ENCODE measurements at places on chromosomes 6 and 20.

- no peak for DNase-seq
These were observed 3.9 kb upstream of the ZNF292 start for GRCh38 chr6:87151471-87151780.

DNA sequence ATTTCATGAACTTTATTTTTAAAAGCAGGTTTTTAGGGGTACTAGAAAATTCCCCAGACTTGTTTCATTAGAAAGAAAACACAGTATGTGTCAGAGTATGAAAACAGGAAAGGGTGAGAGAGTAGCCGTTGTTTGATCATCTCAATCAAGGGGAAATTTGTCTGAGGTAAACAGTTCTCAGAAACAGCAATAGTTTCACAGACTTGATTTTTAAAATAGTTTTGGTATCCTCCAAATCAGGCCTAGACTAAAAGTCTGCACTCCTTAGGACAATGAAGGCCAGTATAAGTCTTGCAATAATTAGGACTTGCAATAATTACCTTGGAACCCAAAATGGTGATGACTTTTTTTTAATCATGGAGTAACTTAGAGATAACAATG is 176.6 kb upstream of the TAB2 start:
- peak; percentile 41 for DNase-seq

DNA sequence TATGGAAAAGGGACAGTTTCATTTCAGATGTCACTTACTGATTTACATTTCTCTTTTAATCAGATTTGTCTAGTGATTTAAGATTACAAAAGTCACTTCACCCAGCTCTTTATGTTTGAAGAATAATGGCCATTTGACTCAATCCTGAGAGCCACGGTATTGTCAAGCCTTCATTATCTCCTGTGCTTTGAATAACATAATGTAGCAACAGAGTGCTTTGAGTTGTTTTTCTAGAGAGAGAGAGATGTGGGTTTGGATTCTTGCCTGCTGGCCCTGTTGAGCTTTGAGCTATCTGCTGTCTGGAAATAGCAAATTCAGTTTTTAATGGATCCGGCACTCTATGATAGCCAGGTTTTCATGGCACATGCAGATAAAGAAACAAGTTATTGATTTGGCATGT is 478.4 kb upstream of the SOX4 start:
- DNase-seq, result no peak

- DNase-seq, result no peak
These were observed 55.1 kb downstream of the IRF4 start for GRCh38 chr6:446418-447366.

DNA sequence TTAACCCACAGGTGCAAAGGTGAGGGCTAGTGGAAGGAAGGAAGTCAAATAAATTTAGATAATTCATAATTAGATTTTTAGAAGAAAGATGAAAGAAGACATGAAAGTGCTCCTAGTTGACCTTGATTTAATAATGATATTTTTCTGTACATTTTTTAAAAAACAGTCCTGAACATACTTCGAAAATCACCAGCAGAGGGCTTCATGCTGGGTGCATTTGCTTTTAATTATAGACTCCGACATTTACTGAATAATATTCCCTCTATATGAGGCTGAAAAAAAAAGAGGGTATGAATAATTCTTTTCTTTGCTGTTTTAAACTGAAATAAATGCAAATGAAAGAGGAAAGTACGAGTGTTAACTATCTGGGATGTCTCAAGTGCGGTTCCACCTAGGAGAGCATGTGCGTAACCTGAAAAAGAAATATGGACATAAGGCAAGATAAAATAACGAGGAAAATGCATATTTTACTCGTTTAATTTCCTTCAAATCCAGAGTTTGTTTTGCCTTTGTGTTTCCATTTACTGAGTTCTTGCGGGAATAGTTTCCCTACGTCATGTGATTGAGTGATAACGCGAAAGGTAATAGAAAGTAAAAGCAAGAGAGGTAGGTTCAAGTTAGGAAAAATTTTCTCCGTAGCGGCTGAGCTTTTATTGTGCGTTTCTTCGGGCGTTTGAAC is 3.1 kb upstream of the TFAP2B start:
- DNase-seq, result peak; percentile 39

GRCh38 chr20:56606174-56606945 is 22.7 kb upstream of the TFAP2C start:
- no peak for DNase-seq

- no peak for DNase-seq
These were observed 158.7 kb upstream of the PDE10A start for GRCh38 chr6:165821754-165822153.

- DNase-seq, result no peak
These were observed 82.7 kb upstream of the DUSP22 start for GRCh38 chr6:209432-210103.

DNA sequence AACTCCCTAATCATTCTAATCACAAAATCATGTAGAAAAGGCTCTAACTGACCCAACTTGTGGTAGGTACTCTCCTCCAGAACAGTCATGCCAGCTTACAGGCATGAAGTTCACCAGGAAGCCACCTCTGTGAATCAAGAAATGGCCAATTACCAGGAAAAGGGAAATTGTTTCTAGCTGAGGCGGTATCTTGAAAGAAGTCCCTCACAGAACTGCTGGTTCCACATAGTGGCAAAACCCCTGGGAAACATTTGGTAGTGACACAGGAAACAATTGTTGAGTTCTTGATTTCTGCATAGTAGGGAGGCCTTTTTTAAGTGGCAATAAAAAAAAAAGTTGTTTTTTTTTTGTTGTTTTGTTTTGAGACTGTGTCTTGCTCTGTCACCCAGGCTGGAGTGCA is 3.4 kb upstream of the ZHX3 start:
- no peak for DNase-seq

GRCh38 chr20:32829311-32830005 is 9.7 kb downstream of the MAPRE1 start:
- DNase-seq, result no peak

GRCh38 chr20:16311756-16312155 is 261.5 kb downstream of the KIF16B start:
- no peak for DNase-seq

- no peak for DNase-seq
These were observed 12.5 kb downstream of the PLCB1 start for GRCh38 chr20:8144282-8145245.

GRCh38 chr6:150639823-150640331 is 40.2 kb downstream of the PLEKHG1 start:
- no peak for DNase-seq

DNA sequence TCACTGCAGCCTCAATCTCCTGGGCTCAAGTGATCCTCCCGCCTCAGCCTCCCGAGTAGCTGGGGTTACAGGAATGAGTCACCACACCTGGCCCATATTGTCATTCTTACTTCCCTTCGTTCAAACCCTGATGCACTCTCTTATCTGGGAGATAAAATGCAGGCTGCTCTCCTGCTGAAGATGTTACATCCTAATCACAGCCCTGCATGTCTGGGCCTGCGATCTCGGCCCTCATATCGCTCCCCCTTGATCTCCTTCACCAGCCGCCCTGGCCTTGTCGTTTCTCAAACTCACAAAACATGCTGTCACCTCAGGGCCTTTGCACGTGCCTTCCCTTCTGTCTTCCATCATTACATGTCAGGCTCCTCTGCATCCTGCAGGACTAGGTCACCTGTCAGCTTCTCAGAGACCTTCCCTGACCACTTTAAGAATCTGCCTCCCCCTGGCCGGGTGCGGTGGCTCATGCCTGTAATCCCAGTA is 8.8 kb upstream of the C20orf203 start:
- DNase-seq, result no peak

DNA sequence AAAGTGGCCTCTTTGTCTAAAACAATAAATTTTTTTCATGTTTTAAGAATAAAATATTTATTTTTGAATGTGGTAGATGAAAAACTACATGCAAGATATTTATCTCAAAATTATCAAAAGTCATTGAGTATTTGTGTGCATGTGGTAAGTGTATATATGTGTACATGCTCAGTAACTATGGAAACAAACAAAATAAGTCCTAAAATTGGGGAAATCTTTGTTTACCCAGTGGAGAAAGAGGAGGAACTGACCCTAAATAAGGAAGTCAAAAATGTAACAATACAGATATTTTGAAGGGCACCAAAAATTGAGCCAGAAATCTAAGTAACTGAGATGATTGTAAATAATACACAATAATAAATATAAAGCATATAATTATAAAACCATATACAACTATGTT is 639.2 kb downstream of the MAFB start:
- no peak for DNase-seq

- DNase-seq, result no peak
These were observed 117.3 kb downstream of the TMEM170B start for GRCh38 chr6:11654876-11655275.

DNA sequence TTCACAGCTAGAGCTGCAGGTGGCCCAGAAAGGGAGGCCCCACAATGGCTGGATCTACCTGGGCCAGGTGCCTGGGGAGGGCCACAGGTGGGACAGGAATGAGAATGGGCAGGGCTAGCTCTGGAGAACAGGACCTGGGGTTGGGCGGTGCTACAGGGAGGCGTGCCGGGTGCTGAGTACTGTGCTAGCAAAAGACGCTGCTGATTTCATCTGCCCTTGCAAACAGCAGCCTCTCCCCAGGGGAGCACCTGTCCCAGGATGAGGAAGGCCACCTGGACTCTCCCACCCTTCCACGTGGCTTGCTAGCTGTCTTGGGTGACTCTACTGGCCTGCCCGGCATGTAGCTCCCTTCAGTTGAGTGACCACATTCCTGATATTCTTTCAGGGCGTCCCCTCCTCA is 6.6 kb upstream of the YTHDF1 start:
- peak; percentile 69 for DNase-seq

- no peak for DNase-seq
These were observed 253.2 kb downstream of the DLL1 start for GRCh38 chr6:170037541-170038250.

- no peak for DNase-seq
These were observed 73.9 kb downstream of the JPH2 start for GRCh38 chr20:44112889-44113617.

DNA sequence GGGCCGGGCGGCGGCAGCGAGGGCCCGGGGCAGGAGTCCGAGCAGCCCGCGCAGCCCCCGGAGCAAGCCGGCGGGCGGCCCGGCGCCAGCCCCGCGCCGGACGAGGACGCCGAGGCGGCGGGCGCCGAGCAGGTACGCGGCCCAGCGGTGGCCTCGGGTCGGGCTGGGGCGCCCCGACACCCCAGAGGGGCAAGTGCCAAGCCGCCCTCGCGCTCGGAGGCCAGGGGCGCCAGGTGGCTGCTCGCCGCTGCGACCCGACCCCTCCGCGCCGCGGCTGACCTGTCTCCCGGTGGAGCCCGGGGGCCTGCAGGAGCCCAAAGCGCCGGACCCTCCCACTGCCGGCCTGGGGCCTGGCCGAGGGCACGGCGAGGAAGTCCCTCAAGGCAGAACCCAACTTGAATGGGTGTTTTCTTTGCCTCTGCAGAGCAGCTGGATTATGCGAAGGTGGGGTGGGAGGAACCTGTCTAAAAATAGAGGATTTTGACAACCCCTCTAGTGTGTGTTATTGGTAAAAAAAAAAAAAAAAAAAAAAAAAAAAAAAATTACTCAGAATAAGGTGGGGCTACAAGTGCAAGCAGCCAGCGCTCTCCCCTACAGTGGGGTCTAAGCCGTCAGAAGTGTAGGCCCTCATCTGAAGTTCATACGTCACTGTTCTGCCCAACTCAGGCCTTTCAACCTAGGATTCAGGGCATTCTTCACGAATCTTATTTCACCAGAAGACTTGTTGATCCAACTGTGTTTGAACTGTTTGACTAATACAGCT is 609 bp downstream of the OGFRL1 start:
- peak; percentile 21 for DNase-seq

GRCh38 chr20:61803915-61804751 is 261.5 kb downstream of the TAF4 start:
- DNase-seq, result no peak

DNA sequence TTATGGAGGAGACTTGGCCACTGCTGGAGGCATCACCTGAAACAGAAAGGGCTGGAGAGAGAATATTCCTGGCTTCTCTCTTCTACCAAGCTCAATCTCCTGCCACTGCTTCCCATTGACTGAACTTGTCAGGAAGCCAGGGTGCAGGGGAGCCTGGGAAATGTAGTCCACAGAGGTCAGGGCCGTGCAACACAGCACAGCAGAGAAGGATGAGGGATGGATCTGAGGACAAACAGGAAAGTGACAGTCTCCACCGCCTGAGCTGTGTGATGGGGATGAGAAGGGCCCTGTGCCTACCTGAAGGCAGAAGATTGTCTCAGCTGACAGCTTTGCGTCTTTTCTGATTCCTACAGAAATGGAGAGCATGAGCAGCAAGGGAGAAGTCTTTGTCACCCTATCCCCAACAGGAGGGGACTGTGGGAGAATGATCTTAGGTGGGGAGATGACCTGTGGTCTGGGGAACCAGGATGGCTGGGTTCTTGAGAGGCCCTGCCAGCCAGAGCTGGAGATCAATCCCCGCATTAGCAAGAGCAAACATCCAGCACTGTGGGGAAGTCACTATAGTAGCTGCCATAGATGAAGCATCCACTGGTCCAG is 114.2 kb downstream of the SNX5 start:
- DNase-seq, result peak; percentile 67

GRCh38 chr20:38200646-38201045 is 35.6 kb upstream of the TGM2 start:
- no peak for DNase-seq

GRCh38 chr6:37114612-37115011 is 55.3 kb upstream of the PIM1 start:
- no peak for DNase-seq

- no peak for DNase-seq
These were observed 14.5 kb downstream of the BCL2L1 start for GRCh38 chr20:31707994-31708735.

DNA sequence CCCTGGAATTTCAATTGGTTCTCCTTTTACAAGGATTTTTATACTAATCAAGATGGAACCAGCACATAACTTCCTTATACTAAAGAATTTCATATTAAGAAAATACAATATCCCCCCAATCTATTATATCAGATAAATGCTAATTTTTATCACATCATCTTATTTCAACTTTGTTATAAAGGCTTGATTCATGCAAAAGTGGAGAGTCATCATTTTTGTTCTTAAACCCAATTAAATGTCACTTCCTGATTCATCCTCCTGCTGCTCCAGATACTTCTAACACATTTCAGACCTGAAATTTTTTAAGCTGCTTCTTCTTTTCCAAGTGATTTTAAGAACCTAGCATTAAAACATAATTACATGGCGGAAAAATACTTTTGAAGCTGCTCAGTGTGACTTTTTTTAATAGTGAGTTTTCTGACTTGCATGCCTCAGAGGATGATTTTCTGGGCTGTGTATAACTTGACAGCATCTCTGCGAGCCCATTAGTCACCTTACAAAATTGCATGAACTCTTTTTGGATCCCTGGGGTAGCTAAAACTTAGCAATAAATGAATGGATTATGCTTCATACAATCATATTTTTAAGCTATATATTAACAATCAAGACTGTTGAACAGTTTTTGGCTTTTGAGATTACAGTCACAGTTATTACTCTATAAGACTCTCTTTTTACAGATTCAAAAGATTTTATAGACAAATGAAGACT is 134.1 kb downstream of the ELOVL4 start:
- no peak for DNase-seq

- no peak for DNase-seq
These were observed 181.9 kb upstream of the CCN2 start for GRCh38 chr6:132132924-132133639.

- no peak for DNase-seq
These were observed 311.2 kb downstream of the NRN1 start for GRCh38 chr6:5695260-5696245.

- DNase-seq, result peak; percentile 72
These were observed 78.7 kb downstream of the CDH22 start for GRCh38 chr20:46229478-46230105.
